Progenitor cell of endocrine pancreas (in vitro differentiated cells): ENCODE measurements at places on chromosomes 7 and 10.
A peak's percentile ranks its signal among the peaks of the same experiment; 100 is the strongest.

GRCh38 chr10:104580774-104581675 lies 60.1 kb upstream of the SORCS3 start:
- peak; percentile 73 for DNase-seq

DNA sequence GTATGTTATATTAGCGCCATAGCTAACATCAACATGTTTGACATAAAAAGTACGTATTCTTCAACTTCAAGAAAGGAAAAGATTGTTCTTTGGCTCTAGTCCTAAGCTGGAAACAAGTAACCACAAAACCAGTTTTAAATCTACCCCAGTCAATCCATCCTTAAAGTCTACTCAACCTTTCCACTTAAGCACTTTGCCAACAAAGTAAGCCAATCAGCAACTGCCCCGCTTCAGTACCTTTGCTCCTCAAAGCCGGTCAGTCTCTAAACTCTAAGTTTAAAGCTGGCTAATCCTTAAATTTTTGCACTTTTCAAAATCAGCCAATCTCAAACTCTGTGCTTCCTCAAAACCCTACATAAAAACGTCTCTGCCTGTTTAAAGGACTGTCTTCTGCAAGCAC lies 8.1 kb downstream of the ZNF438 start:
- no peak for DNase-seq

DNA sequence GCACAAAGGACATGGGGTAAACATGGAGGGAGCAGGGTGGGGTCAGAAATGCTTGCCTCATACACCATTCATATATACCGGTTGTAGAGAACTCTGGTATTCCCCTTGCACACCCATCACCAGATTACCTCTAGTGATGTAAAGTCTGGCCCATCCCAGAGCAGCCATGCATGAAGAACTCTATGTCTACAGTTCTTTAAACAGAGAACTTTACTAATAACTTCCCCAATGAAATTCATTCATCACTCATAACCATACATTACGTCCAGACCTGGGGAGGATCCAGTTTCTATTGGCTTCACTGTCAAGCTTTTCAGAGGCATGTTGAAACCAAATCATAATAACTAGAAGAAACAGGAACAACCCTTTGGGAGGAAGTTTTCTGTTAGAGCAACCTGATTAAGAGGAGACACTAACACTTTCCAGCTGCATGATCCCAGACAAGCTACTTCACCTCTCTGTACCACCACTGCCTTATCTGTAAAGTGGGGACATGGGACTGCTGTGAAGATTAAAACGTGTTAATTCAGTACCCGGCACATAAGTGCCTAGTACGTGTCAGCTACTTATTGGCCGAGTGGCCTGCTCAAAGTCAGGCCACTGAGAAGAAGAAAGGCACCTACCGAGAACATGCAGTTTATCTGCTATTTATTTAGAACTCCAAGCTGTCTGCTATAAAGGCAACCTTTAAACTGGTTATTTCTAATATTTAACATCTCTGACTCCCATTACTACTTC lies 59.7 kb downstream of the IGF2BP3 start:
- no peak for DNase-seq

- DNase-seq = no peak
Observed at GRCh38 chr10:90642136-90642535, 215.7 kb downstream of the HTR7 start.

DNA sequence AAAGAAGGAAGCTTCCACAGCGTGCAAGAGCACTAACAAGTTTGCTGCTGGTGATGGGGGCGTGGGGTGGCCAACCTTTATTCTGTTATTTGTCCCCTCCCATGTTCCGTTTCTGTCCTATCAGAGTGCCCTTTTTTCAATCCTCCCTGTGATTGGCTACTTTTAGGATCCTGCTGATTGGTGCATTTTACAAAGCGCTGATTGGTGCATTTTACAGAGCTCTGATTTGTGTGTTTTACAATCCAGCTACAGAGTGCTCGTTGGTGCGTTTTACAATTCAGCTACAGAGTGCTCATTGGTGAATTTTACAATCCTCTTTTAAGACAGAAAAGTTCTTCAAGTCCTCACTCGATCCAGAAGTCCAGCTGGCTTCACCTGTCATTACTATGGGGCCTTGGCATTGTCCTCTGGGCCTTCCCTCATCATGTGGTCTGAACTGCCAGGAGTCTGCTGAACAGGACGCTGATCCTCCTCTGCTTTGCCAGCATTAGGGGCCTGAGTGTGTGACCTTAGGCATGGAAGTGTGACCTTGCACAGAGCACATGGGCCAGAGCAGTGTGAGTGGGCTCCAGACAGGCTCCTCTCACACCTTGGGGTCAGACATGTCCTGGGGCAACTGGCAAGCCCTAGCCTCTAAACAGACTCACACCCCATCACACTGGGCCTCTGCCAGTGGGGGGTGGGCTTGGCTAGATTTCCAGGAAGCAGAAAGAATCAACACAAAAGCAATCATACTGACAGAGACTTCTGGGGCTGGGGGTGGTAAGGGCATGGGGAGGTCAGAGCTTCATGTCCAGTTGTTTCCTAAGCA lies 167.4 kb downstream of the PTPN20 start:
- DNase-seq = no peak

DNA sequence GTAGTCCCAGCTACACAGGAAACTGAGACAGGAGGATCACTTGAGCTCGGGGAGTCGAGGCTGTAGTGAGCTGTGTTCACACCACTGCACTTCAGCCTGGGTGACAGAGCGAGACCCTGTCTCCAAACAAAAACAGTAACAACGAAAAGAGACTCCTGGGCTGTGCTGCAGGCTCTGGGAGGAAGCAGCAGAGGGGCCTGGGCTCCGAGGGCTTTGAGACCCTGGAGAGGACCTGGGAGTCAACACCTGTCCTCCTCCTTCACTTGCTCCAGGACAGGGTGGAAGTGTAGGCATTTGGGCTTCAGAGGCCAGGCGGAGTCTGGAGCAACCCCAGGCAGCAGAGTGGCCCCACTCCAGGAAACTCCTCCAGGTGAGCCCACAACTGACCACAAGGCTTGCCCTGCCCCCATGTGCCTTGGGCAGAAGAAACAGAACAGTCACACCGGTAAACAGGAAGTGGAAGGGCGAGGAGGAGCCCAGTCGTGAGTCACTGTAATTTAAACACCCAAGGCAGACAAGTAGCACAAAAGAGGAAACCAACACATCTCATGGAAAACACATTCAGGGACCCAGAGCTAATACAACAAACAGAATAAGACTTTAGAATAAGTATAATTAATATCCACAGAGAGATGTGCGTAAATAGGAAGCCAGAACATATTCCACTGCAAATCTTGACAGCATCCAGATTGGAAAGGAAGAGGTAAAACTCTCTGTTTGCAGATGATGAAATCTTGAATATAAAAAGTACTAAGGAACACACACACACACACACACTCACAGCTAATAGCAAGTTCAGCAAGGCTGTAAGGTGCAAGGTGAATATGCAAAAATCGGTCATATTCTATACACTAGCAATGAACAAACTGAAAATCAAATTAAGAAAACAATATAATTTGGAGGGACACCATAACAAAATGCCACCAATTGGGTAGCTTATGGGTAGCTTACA lies 20.5 kb upstream of the RASGEF1A start:
- no peak for DNase-seq

DNA sequence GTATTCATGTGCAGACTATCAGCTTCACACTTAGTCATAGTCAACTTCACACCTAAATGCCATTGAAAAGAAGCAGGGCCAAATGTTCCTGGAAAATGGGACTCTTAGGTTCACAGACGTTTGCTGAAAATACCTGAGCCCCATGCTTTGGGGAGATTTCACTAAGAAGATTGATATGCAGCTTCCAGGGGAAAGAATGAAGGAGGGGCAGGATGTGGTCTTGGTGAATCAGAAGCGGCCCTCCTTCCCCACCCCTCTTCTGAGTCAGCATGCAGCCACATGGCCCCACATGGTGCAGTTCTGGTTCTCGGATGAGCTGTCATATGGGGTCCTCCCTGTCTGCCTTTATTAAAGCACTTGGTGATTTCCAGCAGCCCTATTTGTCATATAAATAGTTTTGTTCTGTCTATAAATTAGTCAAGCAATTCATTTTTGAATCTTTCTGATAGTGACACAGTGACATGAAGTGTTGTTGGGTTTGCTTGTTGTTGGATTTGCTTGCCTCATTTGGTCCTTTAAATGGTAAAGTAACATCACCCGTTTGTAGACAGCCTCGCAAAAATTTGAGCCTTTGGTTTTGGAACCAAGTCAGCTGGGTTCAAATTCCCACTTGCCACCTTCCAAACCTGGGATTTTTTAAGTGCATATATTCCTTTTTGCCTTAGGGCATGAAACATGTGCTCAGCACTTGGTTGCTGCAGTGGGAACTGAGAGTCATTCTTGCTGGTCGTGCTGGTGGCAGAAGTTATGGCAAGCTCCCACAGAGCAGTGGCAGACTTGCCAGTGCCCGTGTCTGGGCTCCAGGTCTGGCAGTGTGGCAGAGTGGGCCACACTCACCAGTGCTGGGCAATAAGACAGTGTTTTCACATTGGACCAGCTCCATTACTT lies 68.1 kb upstream of the CDK6 start:
- no peak for DNase-seq

DNA sequence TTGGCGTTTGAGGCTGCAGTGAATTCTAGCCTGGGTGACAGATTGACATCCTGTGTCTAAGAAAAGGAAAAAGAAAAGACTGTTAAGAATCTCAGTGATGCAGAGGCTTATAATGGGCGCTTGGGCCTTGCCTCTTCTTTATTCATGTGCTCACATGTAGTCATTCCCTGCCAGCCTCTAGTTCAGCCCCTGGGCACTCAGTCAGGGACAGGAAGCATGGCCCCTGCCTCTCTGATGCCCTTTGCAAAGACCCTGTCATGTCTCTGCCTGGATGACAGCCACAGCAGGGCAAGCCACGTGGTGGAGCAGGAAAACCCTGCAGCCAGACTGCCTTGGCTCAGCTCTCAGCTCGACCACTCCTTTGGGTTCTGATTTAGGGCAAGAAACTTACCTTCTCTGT lies 368.9 kb downstream of the RPS24 start:
- DNase-seq = no peak

GRCh38 chr7:87797395-87797794 lies 78.8 kb downstream of the SLC25A40 start:
- DNase-seq = no peak

DNA sequence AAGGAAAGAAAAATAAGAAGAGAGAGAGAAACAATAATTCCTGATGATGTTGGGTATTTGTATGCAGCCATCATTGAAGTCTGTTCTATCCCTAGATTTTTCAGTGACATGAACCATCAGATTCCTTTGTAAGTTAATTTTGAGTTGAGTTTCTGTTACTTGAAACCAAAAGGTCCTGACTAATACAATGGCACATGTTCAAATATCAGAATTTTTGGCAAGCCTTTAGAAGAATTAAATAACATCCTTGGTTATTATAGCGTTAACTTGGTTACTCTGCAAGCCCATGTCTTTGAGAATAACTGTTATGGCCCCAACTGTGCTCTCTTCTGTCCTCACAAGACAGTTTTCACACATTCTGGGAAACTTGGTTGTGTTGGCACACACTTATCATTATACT lies 66.5 kb downstream of the SYPL1 start:
- no peak for DNase-seq

- DNase-seq = peak; percentile 29
Observed at GRCh38 chr7:2886900-2887299, 42.8 kb upstream of the GNA12 start.

DNA sequence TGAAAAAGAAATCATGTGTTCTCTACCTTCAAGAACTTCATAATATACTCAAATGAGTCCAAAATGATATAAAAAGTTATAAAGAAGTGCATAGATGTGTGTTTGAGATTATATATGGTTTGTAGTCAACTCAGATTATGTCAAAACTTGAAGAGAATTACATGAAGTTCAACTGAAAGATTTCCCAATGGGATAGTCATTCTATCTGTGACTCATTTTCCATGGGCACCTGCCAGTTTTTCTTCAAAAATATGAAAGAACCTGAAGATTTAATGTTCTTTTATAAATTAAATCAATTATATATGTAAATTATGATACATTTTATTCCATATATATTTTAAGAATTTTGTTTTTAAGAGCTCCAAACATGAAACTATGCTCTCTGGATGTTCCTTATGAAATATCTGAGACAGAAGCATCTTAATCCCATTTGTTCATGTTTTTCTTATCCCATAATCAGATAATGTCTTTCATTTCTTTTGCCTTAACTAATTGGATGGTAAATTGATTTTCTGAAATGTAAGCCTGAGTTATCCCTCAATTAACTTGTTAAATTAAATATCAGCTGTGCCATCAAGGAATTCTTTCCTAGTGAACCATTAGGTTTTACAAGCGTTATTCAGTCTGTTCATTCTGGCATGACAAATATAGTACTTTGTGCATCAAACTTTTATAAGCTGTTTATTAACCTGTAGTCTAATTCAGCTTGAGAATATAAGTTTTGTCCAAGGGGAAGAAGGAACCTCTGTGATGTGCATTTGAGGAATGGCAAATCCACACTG lies 387.1 kb downstream of the IPMK start:
- no peak for DNase-seq

DNA sequence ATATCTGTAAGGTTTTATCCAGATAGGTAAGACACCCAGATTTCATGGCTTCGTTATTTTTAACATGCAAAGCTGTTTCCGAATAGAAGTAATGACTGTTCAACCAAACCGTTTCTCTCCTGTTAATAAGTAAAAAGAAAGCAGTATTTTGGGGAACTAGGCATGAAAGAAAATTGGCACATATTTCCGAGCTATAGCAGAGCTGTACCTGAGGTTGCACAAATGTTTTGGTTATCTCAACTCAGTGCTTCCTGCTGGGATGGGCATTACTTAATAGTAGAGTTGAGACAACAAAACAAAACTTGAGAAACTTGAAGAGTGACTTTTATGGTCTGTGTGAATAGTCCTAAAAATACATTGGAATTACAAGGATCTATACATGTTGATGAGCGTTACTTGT lies 564.3 kb upstream of the SORCS1 start:
- DNase-seq = no peak

DNA sequence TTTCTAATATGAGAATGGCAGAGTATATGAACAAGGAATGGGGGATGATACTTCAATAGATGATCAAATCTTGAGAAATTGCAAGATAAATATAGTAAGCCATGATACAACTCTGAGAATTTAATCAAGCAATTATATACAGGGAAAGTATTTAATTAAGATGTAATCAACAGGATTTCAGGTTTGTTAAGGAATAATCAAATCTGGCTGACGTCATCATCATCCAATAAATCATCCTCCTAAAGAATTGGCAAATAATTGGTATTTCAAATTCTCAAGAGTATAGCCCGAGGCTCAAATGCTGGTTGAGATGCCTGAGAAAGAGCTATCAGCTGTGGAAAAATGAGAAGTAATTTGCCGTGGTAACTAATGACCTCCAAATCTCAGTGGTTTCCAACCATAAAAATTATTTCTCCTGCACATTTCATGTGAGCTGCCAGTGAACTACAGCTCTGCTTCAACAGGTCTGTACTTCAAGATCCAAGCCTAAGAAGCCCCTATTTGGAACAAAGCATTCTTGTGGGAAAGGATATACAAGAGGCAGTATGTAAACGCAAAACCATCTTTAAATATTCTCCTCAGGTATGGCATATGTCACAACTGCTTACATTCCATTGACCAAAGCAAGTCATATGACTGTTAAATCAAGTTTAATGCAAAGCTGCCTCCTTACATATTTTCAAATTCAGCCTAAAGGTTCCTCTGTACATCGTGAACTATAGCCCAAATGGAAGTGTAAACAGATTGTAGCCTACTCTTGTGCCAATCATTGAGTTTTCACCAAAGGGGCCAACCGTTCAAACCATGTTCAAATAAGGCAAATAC lies 503.0 kb downstream of the KIF20B start:
- no peak for DNase-seq

GRCh38 chr7:92330835-92331438 lies 85.2 kb downstream of the ANKIB1 start:
- DNase-seq = no peak

- DNase-seq = no peak
Observed at GRCh38 chr7:75743455-75743859, 4.7 kb upstream of the HIP1 start.

- no peak for DNase-seq
Observed at GRCh38 chr10:44956226-44956625, 3.4 kb upstream of the RASSF4 start.
